ENCODE measurements at places on chromosomes 2 and 18.

- peak; percentile 4 for DNase-seq
Measured at GRCh38 chr2:61658841-61659780, 121.0 kb upstream of the XPO1 start.

DNA sequence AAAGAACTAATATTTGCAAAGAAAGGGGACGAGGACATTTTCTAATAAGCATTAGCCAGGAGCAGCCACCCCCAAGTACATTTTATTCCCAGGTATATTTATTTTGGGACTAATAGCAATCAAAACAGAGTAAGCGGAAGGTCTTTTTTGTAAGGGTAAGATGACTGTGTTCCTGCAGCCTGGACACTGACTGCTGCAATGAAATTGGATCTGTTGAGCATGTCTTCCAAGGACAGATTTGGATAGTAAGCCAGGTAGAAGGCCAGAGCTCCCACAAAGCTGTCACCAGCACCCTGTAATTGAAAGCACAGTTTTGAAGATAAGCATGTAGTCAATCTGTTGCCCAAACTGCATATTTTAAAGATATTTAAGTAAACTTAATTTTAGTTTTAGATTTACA lies 10.0 kb downstream of the MRPL33 start:
- peak; percentile 20 for DNase-seq

GRCh38 chr2:205561441-205561840 lies 120.9 kb upstream of the NRP2 start:
- no peak for DNase-seq

- DNase-seq = no peak
Measured at GRCh38 chr2:149806651-149807050, 219.1 kb upstream of the MMADHC start.

- DNase-seq = no peak
Measured at GRCh38 chr2:199940373-199940772, 14.9 kb downstream of the TYW5 start.
